GM04503 (cell line): ENCODE measurements at places on chromosomes 7 and 10.

- DNase-seq, result peak; percentile 63
Measured at GRCh38 chr10:43965033-43965917, 316.6 kb upstream of the ZNF32 start.

- DNase-seq, result no peak
Measured at GRCh38 chr10:46018453-46019176, 11.8 kb downstream of the NCOA4 start.

DNA sequence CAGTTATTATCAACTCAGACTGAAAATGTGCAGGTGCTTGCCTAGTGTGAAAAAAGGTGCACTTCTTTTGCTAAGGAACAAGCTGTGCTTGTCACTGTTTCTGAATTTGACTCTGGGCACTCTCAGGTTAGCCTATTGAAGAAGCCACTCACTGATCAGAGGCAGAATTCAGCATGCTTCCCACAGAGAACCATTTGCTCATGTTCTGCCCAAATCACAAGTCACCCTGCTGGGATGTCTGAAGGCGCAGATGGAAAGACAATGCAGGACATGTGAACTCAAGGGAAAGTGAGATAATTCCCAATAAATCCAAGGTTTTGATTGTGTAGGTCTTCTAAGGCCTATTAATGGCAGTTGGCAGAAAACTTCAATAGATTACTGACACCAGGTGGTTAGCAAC, 47.8 kb upstream of the CSTF2T start:
- no peak for DNase-seq

- DNase-seq, result no peak
Measured at GRCh38 chr10:24340883-24341282, 131.9 kb downstream of the KIAA1217 start.

GRCh38 chr7:50661345-50662040, 96.3 kb upstream of the DDC start:
- DNase-seq, result no peak

DNA sequence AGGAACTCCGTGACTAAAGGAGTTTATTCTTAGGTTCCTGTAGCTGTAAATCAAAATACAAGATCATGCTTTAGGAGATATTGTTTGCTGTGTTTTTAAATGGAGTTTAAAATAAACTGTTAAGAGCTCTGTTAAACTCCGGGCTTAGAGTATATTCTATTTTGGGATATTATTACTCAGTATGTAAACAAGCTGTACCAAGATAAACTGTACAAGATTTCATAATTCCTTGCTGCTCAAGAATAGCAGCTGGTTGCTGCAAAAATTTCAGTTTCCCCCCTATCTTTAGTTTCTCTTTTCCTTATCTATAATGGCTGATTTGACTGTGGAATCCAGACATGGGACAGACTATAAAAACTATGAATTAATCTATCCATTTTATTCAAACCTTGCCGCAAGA, 215.7 kb downstream of the HTR7 start:
- no peak for DNase-seq

- DNase-seq, result no peak
Measured at GRCh38 chr10:128063736-128064107, 62.5 kb downstream of the MKI67 start.

- no peak for DNase-seq
Measured at GRCh38 chr7:4109481-4110110, 572.5 kb upstream of the FOXK1 start.

- DNase-seq, result no peak
Measured at GRCh38 chr10:116154651-116155050, 118.4 kb downstream of the GFRA1 start.

- no peak for DNase-seq
Measured at GRCh38 chr7:31006857-31007256, 43.1 kb downstream of the GHRHR start.

DNA sequence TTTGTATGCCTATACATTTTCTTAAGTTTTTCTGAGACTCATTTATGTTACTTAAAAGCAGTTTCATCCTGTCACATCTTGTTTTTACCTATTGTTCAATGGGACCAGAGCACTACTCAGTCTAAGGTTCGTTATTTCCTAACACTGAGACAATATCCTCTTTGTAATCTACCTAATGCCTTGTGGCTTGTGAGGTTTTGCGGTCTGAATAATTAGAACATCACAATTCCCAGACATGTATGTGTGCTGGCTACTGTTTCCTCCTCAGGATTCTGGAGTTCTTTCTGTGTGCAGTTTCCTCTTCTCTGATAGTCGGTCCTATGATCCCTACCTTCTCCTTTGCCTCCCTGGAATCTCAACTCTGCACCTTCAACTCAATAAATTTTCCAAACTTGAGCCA, 620.2 kb downstream of the ANKRD7 start:
- DNase-seq, result no peak

DNA sequence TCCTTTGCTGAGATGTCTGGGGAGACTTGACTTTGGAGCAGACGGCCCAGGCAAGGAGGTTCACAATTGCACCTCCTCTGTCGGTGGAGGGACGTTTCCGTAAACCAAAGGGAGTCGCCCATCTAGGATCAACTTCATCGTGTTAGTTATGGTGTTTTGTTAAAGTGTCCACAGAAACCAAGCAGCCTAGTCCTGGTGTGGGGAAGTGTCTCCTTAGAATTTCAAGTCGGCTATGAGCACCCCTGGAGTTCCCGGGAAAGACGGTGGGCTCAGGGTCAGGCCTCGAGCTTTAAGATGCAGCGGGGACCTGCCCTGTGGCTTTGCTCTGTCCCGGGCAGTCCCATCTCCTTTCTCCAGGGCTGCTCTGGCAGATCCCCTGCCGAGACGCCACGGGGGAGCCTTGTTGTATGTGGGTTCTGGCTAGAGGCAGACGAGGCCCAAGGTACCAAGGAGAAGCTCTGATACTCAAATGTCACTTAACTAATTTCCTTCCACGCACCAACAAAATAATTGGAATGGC, 319.2 kb downstream of the ADARB2 start:
- DNase-seq, result no peak

GRCh38 chr7:114417290-114417689, 2.7 kb downstream of the FOXP2 start:
- no peak for DNase-seq

DNA sequence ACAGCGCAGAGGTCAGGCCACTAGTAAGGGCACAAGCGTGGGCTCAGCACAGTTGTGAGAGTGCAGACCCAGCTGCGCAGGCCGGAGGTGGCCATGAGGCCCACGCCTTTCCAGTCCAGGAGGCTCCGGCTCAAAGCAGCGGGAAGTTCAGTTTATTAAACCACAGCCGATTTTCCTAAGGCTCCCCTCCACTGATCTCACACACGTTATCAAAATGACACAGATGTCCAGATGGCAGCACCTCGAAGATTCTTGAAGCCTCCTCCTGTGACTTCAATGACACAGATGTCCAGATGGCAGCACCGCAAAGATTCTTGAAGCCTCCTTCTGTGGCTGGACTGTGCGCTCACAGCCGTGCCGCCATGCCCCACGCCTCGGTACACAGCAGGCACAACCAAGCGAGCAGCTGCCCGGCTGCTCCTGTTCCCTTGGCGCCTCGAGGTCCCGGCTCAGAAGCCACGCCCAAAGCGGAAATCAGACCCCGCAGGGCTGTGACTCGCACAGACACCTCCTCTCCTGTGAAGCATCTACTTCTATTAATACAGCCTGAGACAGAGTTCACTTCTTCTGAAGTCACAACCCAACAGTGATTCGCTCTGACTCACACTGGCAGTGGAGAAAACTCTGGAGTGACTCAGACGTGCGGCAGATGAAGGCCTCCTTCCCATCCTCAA, 122.7 kb downstream of the MAD1L1 start:
- peak; percentile 69 for DNase-seq

DNA sequence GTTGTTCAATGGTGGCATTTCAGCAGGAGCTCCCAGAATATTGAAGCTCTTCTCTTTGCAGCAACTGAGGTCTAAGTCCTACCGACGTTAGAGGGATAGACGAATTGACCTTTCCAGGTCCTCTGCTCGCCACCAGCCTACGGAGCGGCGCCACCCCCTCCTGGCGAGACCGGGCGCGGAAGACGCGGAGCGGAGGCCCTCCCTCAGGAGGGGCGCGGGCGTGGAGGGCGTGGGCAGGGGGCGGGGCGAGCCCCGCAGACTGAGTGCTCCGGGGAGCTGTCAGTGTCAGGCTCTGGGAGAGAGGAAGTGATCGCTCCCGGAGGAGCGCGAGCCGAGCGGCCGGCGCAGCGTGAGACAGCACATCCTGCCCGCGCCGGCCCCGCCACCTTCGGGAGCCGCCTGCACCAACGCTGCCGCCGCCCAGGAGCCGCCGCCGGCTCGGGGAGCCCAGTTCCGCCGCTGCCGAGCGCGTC, at the start of gene DYNC1I1:
Gene DYNC1I1 (plus strand): TSS at position 257 of the 473 bp plus-strand sequence. CDS start 32,176 bp downstream, outside the sequence.
- no peak for DNase-seq

DNA sequence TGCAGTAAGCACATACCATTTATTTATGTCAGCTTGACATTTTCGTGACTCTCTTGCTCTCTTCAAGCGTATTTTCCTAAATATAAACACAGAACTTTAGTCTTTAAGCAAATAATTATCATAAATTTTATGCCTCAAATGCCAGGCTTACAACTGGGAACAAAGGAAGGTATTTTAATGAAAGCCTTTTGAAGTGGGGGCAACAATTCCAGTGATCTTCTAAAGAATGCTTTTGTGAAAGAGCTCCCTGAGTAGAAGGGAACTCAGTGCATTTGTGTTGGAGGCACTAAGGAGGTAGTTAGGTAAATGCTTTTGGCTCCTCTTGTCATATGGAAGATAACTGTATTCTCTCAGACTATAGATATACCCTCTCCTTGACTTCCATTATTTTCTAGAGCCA, 104.9 kb downstream of the VPS50 start:
- DNase-seq, result no peak

GRCh38 chr10:126006264-126006663, 109.9 kb downstream of the FANK1 start:
- DNase-seq, result no peak

DNA sequence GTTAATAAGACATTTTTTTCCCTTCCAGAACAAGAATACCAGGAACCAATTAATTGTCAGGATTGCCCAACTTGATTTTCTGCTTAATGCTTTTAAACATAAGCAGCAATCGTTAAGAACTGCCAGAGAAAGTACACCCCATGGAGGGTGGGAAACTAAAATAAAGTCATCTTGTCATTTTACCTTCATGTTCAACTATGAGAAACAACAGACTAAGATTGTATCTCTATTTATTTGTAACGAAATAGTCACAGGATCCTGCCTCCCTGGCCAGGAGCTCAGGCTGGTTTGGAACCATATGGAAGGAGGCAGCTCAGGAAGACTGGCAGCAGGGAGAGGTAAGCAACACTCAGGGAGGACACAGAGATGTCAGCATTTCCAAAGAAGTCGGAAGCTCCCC, 129.6 kb downstream of the TNS3 start:
- DNase-seq, result no peak

DNA sequence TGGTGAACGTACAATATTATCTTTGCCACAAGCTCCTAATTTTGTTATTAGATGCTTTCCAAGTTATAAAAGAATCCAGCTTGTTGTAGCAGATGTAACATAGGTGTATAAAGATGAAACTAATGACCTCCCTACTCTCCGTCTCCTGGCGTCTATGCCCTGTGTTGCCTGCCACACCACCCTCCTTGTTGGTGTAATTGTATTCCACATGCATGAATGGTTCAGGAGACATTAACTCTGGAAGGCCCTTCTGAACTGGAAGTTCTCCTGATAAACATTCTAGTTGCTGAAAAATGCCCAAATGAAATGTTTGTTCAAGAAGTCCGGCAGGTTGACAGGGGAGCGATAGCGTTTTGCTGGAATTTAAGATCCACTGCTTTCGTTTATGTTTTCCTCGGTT, 53.9 kb upstream of the SEPHS1 start:
- DNase-seq, result no peak

GRCh38 chr7:22581099-22581498, 81.1 kb upstream of the STEAP1B start:
- no peak for DNase-seq

- DNase-seq, result no peak
Measured at GRCh38 chr7:107938456-107939250, 47.7 kb downstream of the DLD start.

DNA sequence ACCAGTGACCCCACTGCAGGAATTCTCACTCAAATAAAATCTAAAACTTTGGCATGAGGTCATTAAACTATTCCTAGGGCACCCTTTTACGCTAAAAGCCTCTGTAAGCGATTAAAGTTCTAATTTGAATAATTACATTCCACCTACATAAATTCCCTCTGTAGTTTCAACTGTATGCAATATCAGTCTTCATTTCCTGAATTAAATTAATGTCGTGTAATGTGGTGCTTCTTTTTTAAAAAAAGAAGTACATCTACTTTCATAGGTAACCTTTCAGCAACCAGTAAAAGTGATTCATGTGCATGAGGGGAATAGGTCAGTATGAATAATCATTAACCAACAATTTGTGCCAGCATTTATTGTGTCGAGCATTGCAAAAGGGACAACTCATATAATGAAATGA, 44.7 kb downstream of the IMMP2L start:
- DNase-seq, result no peak

- DNase-seq, result no peak
Measured at GRCh38 chr7:149778696-149779501, 5.5 kb upstream of the ZNF467 start.

DNA sequence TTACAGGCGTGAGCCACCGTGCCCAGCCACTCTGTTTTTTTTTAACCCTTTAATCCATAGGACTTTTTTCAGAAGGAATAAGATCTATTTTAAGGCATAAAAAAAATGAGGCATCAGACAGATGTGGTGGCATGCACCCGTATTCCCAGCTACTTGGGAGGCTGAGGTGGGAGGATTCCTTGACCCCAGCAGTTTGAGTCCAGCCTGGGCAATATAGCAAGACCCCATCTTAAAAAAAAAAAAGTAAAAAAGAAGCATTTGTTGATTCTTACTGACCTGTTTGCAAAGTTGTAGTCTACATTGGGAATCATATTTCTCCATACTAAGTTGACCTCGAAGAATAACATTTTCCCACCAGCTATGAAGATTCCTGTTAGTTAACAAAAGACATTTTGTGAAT, 38.6 kb downstream of the VCL start:
- no peak for DNase-seq

DNA sequence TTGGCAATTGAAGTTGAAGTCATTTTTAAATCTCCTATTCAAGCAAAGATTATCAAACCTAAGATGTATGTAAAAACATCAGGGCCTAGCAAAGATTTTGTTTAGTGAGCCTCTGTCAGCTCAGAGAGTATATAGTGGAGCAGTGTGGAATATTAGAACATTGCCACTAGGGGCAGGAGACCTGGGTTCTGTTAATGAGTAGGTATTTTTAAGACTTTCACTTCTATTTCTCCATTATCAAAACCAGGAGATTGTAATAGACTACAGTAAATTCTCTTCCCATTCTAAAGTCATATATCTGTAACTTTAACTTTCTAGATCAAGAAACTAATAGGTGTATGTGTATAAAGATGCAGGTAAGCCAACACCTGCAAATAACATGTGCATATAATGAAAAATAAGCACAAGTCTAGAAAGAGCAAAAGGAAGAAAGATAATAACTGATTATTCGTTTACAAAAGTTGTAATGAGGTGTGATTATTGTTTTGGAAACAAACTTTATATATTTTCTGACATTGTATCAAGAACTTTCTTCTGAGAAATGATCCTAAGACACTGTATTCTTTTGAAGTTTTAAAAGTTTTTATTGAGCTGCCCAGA, 64.4 kb downstream of the KCND2 start:
- DNase-seq, result no peak
